ENCODE measurements at places on chromosomes 13 and 19.
A peak's percentile ranks its signal among the peaks of the same experiment; 100 is the strongest.

GRCh38 chr19:45814166-45814780 lies 835 bp downstream of the RSPH6A start:
- DNase-seq: no peak

GRCh38 chr13:80436571-80437169 lies 95.7 kb upstream of the SPRY2 start:
- peak; percentile 38 for DNase-seq

DNA sequence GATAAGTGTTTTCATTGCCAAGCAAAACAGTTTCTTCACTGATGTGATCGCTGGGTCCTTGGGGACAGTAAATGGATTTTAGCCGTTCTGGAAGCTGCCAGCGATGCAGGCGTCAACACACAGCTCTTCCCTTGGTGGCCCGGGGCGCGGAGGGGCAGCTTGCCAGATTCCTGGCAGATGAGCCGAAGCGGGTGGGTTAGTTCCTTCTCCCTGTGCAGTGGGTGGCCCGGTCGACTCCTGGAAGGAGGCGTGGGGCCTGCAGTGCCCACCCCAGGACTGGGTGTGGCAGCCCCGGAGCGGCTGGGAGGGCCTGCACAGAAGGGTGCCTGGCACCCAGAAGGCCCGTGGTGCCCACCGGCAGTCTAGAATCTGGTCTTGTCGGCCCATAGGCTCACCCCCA lies 69.0 kb downstream of the KDM4B start:
- peak; percentile 24 for DNase-seq

DNA sequence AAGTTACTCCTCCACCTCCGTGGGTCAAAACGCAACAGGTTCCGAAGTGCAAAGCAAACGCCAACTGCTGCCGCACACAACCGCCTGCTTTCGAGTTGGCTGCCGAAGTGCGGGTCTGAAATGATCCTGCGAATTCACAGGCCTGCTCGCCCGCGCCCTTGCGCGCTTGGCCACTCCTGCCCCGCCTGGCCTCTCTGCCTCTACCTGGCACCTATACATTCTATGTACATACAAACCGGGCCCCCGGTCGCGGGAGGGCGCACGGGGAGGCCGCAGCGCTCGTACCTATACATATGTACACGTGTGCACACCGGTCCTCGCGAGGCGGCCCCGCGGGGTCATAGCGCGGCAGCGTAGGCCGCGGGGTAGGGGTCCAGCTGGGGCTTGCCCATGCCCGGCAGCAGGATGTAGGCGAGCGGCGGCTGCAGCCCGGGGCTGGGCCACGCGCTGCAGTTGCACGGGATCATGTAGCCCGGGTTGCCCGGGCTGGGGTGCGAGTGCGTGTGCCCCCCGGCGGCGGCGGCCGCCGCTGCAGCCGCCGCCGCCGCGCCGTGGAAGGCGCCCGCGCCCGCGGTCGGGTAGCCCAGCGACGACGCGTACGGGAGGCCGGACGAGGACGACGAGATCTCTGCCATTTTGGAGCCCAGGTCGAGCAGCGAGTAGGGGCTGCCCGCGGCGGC lies 1.3 kb downstream of the SOX21 start:
- peak; percentile 83 for DNase-seq

GRCh38 chr19:45952686-45953505 lies 20.8 kb downstream of the NOVA2 start:
- peak; percentile 70 for DNase-seq

DNA sequence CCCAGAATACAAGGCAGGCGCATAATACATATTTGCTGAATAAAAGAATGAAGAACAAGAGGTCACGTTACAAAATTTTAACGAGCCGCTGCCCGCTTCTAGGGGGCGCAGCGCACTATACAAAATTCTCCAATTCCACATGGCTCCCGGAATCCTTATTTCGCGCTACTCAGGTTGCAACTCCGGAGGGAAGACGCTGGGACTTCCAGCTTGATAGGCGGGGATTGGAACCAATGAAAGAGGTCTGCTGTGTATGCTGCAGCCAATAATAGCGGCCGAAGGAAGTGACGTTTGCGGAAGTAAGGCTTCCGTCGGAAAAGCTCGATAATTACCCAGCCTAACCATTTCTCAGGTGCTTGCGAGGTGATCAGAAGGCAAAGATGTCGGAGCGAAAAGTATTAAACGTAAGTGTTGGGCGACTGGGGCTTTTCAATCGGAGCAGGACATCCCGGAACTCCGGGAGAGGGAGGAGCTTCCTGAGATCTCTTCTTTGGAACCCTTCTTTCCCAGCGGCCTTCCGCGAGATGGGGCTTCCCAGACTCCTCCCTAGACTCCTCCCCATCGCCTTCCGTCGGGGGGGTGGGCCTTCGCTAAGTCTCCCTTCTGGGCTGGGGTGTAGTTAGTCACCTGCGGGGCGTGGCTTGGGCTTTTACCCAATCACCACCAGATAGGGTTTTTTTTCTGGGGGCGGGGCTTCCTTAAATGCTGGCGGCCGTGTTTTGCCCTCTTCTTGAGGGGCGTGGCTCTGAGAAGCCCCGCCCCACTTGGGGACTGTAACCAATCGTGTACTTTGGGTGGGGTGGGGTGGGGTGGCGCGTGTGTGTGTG lies at the start of gene YJU2:
Gene YJU2, plus strand, starts transcription at position 314 of the 827 bp plus-strand sequence. Its CDS starts 67 bp downstream, at position 381.
- peak; percentile 100 for DNase-seq

- no peak for DNase-seq
Observed at GRCh38 chr19:11399667-11400066, 15.6 kb upstream of the EPOR start.

- DNase-seq: no peak
Observed at GRCh38 chr19:39768786-39769185, 9.9 kb upstream of the LEUTX start.

- DNase-seq: no peak
Observed at GRCh38 chr13:42631181-42631580, 57.2 kb downstream of the TNFSF11 start.

GRCh38 chr19:21835810-21836444 lies at the start of gene ZNF43:
TSS of gene ZNF43 (minus strand) at chr19:21836182. CDS start at chr19:21836038, 144 bp downstream.
- peak; percentile 98 for DNase-seq

GRCh38 chr13:50732712-50733111 lies 110.8 kb downstream of the DLEU7 start:
- DNase-seq: no peak

DNA sequence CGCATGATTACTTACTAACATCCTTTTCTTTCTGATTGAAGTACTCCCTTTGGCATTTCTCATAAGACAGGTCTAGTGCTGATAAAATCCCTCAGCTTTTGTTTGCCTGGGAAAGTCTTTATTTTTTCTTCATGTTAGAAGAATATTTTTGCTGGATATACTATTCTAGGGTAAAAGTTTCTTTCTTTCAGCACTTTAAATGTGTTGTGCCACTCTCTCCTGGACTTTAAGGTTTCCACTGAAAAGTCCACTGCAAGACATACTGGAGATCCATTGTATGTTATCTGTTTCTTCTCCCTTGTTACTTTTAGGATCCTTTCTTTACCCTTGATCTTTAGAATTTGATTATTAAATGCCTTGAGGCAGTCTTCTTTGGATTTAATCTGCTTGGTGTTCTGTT lies 796.7 kb downstream of the UQCRFS1 start:
- DNase-seq: no peak

DNA sequence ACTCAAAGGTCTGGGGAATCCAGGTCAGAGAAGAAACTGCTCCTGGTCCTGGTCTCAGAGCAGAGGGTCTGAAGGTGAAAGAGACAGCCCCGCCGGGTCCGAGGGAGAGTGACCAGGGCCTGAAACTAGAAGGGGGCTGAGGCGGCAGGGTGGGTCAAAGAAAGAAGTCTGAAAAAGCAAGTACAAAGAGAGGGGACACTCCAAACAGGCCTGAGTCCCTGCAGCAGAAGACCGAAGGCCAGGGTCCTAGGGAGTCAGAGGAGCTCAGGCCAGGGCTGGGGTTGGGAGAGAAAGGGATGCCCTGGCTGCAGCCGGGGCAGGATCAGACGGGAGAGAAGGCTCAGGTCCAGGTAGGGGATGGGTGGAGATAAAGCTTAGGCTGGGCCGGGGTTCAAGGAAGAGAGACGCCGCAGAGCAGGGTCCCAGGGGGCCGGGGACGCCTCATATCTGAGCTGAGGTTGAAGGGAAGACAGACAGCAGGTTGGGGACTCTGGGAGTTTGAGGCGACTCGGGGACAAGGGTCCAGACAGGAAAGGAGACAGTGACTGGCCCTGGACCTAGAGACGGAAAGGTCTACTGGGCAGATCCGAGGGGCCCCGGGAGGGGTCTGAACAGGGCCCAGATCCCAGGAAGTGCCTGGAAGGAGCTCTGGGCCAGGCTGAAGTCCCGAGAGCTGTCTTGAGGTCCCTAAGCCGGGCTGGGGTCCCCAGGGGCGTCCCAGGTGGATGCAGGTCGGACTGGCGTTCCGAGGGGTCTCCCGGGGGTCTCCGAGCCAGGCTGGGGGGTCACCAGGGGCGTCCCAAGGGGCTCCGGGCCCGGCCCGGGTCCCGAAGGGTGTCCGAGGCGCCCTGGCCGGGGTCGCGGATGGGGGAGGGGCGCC lies 795 bp downstream of the MLLT1 start:
- DNase-seq: no peak

DNA sequence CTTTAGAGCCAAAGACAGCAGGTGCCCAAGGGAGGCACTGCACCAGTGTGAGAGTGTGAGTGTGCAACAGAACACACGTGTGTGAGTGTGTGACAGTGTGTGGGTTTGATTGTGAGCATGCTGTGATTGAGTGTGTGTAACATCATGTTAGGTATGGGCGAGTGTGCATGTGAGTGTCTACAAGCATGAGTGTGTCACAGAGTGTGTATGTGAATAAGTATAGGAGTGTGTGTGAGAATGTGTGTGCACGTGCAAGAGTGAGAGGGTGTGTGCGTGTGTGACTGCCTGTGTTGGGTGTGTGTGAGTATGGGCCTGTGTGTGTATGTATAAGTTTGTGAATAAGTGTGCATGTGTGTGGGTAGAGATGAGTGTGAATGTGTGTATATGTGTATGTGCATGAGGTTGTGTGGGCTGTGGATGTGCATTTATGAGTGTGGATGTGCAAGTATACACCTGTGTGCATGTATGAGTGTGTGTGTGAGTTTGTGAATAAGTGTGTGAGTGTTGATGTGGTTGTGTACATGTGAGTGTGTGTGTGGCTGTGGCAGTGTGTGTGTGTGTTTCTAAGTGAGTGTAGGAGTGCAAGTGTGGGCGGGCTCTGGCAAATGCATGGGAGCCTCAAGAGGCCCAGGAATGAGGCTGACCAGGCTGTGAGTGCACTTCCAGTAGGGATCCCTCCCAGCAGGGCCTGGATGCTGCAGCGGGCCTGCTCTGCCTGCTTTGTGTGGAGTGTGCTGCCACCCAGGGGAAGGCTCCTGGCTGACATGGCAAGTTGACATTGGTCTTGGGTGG lies 198.4 kb downstream of the COL4A1 start:
- peak; percentile 95 for DNase-seq

GRCh38 chr19:23378948-23379347 lies 16.3 kb downstream of the ZNF91 start:
- DNase-seq: no peak

- DNase-seq: no peak
Observed at GRCh38 chr13:24659239-24659638, 21.0 kb upstream of the ATP12A start.

- DNase-seq: no peak
Observed at GRCh38 chr19:29256516-29256915, 43.6 kb upstream of the UQCRFS1 start.

GRCh38 chr13:107901996-107902562 lies 313.3 kb downstream of the LIG4 start:
- no peak for DNase-seq

DNA sequence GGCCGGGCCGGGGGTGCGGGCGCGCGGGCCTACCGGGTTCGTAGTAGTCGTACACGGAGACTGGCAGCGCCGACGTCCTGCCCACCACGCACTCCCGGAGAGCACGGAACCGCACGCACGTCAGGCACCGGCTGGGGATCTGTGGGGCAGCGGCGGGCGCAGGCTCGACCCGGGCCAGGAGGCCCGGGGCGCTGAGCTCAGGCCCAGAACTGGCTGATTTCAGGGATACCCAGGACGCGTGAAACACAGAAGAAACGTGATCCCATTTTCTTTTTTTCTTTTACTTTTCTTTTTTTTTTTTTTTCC lies 9.0 kb downstream of the F2RL3 start:
- DNase-seq: no peak

- no peak for DNase-seq
Observed at GRCh38 chr19:11458236-11458900, 22.5 kb downstream of the ELAVL3 start.

DNA sequence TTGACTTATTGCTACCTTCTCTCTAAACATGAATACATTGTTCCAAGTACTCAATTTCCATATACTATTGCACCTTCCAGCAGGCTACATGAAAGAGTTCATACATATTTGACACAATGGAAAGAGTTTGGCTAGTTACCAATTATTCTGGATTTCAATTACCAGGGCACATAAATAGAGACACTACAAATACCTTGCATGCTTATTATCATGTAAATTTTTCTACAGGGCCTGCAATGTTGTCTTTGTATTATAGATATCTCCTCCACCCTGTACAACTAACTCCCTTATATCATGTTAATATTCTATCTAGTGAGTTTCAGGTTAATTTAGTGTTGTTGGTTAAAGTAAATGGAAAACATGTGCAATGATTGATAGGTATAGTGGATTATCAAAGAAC lies 540.7 kb upstream of the SLITRK5 start:
- DNase-seq: no peak

- no peak for DNase-seq
Observed at GRCh38 chr19:3316132-3316648, 50.2 kb upstream of the NFIC start.

DNA sequence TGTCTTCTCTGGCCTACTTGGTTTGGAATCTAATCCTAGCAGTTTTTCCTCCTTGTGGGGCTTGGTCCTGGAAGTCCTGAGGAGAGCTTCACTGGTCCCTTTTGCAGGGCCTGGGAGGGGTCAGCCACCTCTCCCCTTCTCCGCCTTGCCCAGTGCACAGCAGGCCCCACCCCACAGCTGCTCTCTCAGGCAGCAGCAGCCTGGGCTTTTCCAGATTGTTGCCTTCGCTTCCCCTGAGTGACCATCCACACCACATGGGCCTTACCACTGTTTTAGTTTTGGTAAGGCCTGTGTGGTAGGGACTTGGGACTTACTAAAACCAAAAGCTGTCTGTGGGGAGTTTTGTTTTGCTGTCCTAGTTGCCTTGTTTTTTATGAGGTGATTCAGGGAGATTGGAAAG lies 11.5 kb downstream of the MPHOSPH8 start:
- DNase-seq: no peak

- no peak for DNase-seq
Observed at GRCh38 chr19:4503132-4503824, 15.0 kb downstream of the PLIN4 start.

GRCh38 chr13:43150369-43151207 lies 127.2 kb downstream of the DNAJC15 start:
- DNase-seq: no peak

- DNase-seq: no peak
Observed at GRCh38 chr13:73850104-73850873, 283.9 kb downstream of the KLF12 start.

- no peak for DNase-seq
Observed at GRCh38 chr13:113378825-113379224, 14.9 kb upstream of the GRTP1 start.

- peak; percentile 79 for DNase-seq
Observed at GRCh38 chr19:4831304-4831978, at the start of gene TICAM1. TSS of gene TICAM1 (minus strand) at chr19:4831712. CDS start at chr19:4818377, 13,335 bp downstream.

- peak; percentile 94 for DNase-seq
Observed at GRCh38 chr13:52348071-52348470, 57.9 kb downstream of the THSD1 start.

Data from astrocyte of the hippocampus (primary cell).